Stimulated activated naive B cell treated with anti-CD40 and anti-IgM and Interleukin-4, amounts not matched to agents 10 μg/mL and 1 μg/mL and 100 μg/mL, for 72 hours (primary cell): ENCODE measurements at places on chromosomes 5 and 9.

- no peak for DNase-seq
Observed at GRCh38 chr5:10761933-10762775, 1.1 kb upstream of the DAP start.

DNA sequence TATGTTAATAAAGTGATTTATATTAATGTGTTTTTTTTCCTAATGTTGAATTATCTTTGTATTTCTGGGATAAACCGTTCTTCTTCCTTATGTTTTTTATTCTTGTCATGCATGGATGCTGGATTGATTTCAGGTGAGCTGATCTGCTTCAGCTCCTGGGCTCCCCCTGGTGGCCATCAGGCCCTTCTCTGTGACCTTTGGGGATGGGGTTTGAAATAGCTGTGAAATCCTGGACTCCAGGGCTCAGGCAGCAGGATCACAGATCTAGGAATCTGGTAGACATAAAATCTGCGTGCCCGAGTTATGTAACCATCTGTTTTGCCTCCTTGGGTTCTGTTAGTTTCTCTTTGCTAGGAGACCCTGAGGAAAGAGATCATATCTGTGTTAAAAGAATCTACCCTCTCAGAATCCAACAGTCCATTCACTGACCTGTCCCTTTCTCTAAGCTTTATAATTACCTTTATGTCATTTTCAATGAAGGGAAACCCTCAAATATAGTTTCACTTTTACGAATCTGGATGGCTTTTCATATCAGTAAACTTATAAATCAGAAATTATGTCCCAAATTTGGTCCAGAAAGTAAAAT is 12.2 kb upstream of the OR13J1 start:
- peak; percentile 50 for DNase-seq

GRCh38 chr9:134128727-134129679 is 6.9 kb upstream of the WDR5 start:
- no peak for DNase-seq

DNA sequence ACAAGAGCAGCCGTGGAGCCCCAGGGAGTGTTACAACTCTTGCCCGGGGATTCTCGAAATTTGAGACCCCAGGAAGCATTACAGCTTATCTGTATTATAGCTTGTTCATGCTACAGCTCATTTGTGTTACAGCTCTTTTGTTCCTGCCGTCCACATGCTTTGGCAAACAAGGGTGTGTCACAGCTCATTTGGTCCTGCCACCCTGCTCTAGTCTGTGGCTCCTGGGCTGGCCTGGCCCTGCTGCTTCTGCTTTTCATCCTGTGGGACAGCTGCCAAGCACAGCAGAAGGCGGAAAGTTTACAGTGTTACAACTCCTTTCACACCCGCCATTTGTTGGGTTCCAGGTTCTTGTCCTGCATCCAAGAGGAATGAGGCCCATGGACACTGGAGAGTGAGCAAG is 685.0 kb downstream of the SLCO4C1 start:
- DNase-seq, result no peak

DNA sequence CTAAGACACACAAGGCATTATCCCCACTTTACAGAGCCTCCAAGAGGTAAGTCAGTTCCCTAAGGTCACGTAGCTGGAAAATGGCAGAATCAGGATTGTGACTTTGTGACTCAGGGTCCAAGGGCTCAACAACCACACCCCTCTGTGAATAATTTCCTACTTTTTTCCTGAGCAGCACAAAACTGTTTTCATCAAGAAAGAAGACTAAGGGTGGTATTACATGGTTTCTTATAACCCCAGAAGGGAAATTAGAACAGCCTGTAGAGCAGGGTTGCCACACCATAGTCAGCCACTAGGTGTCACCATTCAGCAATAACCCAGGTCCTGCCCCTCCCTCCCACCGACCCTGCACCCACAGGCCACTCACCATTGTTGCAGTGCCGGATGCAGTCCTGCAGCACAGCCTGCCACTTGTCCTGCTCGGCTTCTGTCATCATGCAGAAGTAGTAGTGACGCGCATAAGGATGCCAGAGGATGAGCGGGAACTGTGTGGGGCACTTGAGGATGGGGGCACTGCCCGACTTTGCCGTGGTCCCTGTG is 72.1 kb downstream of the LRSAM1 start:
- DNase-seq, result no peak

- no peak for DNase-seq
Observed at GRCh38 chr5:158977642-158978041, 122.1 kb downstream of the EBF1 start.

- no peak for DNase-seq
Observed at GRCh38 chr9:116238776-116239340, 85.3 kb downstream of the PAPPA start.

- no peak for DNase-seq
Observed at GRCh38 chr5:33260098-33260497, 180.7 kb upstream of the TARS1 start.

DNA sequence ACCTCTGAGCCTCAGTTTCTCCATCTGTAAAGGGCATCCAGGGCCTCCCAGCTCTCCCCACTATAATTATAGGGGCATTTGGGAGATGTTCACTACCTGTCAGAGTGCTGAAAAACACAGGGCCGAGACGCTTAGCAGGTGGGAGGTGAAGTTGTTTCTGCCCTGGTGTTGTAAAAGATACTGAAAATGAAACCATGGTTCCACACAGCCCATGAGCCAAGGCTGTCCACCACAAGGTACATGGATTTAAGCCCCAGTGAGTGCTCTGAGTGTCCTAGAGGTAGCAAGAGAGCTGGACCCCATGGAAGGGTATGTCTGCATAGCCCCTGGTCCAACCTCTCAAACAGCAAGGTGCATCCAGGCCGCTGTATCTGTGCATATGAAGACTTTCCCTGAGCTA is 137.5 kb downstream of the C5orf15 start:
- DNase-seq, result no peak

DNA sequence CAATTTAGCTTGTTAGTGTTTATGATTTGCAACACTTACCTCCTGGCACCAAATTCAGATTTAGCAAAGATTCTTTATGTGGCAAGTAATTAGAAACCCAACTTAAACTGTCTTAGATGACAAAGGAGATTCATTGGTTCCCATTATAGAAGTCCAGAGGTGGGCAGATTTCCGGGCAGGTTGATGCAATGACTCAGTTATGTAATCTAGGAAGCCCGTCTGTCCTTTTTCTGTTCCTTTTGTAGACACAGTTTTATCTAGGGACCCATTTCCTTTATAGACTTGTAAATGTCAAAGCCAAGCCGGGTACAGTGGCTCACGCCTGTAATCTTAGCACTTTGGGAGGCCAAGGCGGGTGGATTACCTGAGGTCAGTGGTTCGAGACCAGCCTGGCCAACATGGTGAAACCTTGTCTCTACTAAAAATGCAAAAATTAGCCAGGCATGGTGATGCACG is 20.3 kb upstream of the ANKRD33B start:
- DNase-seq, result no peak

GRCh38 chr5:65013166-65013565 is 244.4 kb downstream of the CWC27 start:
- DNase-seq, result no peak

GRCh38 chr5:142015781-142016533 is 3.1 kb upstream of the GNPDA1 start:
- peak; percentile 26 for DNase-seq

DNA sequence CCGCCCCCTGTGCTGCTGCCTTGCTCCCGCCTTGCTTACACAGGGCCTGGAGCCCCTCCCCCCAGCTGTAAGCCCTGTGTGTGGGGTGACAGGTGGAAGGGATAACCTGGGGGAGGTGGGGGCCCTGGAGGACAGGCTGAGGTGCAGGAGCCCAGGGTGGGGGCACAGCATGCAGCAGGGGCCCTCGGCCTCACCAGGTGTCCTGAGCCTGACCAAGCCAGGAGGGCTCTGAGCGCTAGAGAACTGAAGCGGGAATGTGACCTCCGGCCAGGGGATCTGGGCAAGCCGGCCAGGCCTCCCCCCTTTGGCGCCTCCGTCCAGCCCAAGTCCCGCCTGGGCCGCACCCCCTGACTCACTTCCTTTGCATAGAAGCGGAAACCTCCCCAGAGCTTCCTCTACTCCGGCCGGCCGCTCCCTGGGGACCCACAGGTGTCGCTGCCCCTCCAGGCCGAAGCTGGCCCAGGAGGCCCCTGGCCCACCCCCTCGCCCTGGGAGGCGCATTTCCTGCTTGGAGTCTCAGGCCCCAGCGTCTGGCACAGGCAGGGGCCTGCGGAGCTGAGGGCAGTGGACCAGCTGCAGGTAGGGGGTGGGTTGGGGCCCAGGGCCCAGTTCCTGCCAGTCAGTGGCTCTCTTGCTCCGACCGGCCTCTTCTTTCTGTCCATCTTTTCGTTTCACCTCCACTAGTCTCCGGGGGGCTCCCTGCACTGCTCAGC is at the start of gene TOR4A:
Gene TOR4A (plus strand): TSS at position 398 of the 713 bp plus-strand sequence. CDS start 964 bp downstream, outside the sequence.
- peak; percentile 66 for DNase-seq

DNA sequence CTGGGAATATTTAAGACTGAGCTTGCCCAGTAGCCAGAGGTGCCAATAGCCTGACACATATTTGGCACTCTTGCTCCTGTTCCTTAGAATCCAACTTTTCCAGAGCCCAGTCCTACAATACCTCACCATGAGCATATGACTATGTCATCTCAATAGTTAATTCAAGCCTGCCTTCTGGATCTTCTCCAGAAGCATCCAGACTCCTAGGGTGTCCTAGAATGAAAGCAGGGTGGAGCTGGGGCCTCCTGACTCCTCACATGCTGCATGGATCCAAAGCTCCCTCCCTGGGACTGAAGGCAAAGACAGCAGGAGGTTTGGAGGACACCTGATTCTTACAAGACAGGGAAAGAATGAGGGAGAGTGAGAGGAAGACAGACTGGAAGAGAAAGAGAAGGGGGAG is 37.9 kb downstream of the SH3TC2 start:
- no peak for DNase-seq

- DNase-seq, result peak; percentile 27
Observed at GRCh38 chr9:27888661-27889295, 315.5 kb upstream of the C9orf72 start.

DNA sequence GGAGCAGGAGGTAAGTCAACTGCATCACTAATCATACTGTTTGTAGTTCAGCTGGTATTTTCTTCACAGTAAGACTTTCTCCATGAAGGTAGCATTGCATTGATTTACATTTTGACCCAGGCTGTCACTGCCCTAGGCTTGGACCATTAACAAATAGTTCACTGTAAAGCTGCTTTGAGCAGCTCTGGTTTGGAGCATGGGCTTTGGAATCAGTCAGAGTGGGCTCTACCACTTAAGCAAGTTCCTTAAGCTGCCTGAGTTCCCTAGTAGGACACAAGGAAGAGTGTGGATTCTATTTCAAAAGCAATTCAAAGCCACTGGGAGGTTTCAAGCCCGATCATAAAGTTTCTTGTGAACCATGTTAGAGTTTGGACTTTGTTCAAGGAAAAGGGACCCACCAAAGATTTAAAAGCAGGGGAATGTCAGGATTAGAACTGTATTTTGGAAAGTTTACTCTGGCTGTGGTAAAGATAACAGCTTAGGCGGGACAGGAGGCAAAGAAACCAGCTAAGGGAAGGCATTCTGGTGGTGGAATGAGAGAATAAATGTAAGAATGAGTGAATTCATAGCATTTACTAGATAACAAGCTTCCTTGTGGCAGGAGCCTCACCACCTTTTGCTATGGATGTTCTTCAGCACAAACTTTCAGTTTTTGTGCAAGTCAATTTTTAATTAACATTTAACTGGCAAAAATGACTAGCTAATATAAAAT is 12.3 kb upstream of the PANK3 start:
- no peak for DNase-seq

GRCh38 chr9:134724912-134725604 is 83.5 kb downstream of the COL5A1 start:
- no peak for DNase-seq

DNA sequence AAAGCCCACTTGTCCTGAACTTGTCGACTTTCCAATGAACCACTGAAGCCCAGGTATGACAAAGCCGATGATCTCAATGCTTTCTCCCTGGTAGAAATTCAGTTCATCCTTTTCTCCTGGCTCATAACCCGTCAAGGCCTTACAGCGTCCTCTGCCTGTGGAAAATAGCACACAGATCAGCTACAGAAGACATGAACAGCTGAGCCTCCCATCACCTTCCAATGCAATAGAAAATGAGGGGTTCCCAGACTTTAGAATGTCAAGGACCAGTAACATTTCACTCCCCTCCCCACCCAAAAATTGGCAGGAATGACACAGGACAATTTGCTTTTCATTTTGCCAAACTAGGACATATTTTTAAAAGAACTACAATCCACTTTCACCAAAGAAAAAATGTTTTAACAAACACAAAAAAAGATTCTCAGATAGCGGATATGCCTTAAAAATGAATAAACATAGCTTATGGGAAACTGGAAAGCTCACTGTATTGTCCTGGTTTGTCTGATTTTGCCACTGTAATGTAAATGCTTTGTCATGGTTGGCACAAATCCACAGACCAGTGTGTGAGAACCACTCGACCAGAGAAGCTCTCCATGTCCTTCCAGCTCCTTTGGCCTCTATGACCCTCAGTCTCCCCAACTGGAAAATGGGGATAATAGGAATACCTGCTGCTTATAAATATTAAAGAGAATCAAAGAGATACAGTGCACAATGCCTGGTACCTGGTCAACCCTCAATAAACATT is 24.4 kb downstream of the SH3TC2 start:
- no peak for DNase-seq

DNA sequence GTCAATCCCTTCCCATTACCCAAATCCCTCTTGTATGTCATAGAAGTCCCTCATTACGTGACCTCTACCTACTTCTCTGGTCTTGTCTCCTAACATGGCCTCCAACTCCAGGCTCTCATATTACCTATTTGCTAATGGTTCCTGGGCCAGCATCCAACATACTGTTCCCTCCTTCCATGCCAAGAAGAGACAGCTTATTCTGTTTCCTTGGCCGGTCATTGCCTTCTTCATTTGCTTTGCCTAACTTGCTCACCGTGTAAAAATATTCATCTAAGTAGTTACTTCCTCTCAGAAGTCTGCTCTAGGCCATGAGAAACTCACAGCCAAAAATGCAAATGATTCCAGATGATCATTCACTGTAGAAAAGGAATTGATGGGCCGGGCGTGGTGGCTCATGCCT is 8.9 kb upstream of the IL6ST start:
- DNase-seq, result no peak

- no peak for DNase-seq
Observed at GRCh38 chr5:31192442-31192841, 1.0 kb upstream of the CDH6 start.

DNA sequence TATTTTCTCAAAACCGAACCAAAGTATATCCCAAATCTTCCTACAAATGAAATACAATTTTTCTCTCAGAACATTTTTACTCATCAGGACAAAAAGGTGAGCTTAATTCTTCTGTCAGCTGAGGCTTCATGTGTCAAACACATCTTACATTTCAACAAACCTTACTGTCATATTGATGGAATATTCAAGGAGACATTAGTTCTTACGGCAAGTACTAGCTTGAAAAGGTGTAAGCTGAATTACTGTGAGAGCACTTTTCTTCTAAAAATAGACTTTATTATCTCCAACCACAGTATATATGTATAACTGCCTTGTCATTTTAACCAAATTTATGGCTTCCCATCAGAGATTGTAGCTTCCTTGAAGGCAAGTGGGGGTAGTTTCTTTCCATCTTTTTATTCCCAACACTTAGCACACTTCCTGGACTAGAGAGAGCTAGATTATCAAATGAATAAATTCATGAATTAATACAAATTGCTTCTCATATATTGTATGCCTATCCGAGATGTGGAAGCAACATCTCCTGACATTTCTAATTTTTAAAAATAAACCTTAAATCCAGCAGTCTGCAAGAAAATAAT is 822.7 kb upstream of the DMAC1 start:
- no peak for DNase-seq
